Effector memory CD8-positive, alpha-beta T cell (primary cell): ENCODE measurements at places on chromosomes 4 and X.
A peak's percentile ranks its signal among the peaks of the same experiment; 100 is the strongest.

DNA sequence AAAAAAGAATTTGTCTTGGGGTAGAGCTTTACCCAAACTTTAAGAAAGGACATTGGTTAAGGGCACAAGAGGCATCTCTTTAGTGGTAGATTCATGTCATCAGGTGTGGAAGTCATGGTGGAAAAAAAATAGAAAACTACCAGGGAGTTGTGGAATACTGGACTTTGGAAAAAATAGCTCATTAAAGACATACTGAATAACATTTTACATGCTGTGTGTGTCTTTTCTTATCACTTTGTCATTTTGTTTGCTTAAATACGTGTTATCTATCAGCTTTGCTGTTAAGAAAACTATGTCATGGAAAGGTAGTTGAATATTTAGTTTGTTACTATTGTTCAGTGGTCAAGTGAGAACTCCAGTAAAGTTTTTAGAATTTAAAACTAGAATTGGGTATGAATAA is 147.0 kb downstream of the CCSER1 start:
- DNase-seq = no peak
- H3K27me3 ChIP-seq = no peaks in the 10 kb centered on the region
- H3K27ac ChIP-seq = no peak overlapping the region
- no peaks in the 10 kb centered on the region for H3K36me3 ChIP-seq
- H3K4me1 ChIP-seq = no peaks in the 10 kb centered on the region

DNA sequence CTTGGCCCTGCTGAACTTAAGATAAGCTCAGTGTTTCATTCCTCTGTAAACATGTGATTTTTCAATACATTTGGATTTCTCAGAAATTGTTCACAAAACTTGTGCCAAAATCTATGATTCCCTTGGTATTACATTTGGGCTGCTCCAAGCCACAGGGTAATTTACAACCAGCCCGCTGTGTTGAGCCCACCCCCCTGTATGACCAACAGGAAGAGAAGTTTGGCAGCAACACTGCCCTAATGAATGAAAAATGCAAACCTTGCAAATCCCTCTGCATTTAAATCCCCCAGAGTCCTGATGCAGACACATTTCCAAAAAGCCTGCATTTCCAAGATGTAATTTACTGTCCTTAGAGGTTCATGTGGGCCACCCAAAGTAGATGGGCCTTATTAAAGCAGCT is 34.1 kb upstream of the GAB1 start:
- no peak overlapping the region for H3K27ac ChIP-seq
- peaks cover 7% of the 10 kb centered on the region for H3K27me3 ChIP-seq
- H3K4me1 ChIP-seq = no peaks in the 10 kb centered on the region

DNA sequence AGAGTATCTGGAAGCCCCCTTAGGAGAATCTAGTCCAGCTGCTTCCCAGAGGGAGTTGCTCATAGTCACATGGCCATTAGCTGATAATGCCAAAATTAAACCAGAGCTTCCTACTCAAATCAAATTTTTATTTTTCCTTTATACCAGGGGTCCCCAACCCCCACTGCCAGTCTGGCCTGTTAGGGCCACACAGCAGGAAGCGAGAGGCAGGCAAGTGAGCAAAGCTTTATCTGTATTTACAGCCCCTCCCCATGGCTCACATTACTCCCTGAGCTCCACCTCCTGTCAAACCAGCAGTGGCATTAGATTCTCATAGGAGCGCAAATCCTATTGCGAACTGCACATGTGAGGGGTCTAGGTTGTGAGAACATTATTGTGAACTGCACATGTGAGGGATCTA is 19.2 kb upstream of the TNIP3 start:
- no peak for DNase-seq
- H3K4me1 ChIP-seq = peaks cover 71% of the 10 kb centered on the region
- H3K4me3 ChIP-seq = peak overlapping the region; percentile 71
- H3K27me3 ChIP-seq = no peaks in the 10 kb centered on the region
- H3K36me3 ChIP-seq = no peaks in the 10 kb centered on the region

GRCh38 chrX:19630776-19631707 is 115.7 kb upstream of the MAP3K15 start:
- peaks cover 18% of the 10 kb centered on the region for H3K36me3 ChIP-seq
- no peaks in the 10 kb centered on the region for H3K27me3 ChIP-seq
- no peak for DNase-seq
- H3K4me3 ChIP-seq = peak overlapping the region; percentile 59
- H3K4me1 ChIP-seq = peaks cover 60% of the 10 kb centered on the region
- H3K27ac ChIP-seq = peak overlapping the region; percentile 89

DNA sequence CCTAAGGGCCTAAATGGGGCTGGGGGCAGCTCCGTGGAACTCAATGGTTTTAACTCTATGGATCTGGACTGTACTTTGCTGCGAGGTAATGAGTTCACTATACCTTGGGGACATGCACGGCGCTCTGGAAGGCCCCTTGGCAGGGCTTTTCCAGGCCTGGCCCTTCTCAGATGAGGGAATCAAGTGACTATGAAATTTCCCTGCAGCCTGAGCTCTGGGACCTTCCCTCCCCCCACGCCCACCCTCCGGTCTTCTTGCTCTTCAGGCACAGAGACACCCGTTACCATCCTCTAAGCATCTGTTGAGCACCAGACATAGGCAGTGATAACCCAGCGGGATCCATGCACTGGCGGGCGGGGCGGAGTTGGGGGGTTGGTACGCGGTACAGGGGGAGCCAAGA is 109.2 kb downstream of the PSAPL1 start:
- H3K4me3 ChIP-seq = peak overlapping the region; percentile 71
- DNase-seq = no peak
- H3K27ac ChIP-seq = peak overlapping the region; percentile 79
- H3K36me3 ChIP-seq = peaks cover 13% of the 10 kb centered on the region
- peaks cover 26% of the 10 kb centered on the region for H3K4me1 ChIP-seq

GRCh38 chr4:122334828-122335227 is 44.0 kb upstream of the ADAD1 start:
- no peak for DNase-seq
- no peak overlapping the region for H3K27ac ChIP-seq
- peaks cover 3% of the 10 kb centered on the region for H3K4me1 ChIP-seq
- no peak overlapping the region for H3K4me3 ChIP-seq

- H3K4me3 ChIP-seq = no peak overlapping the region
- H3K4me1 ChIP-seq = peaks cover 11% of the 10 kb centered on the region
- peaks cover 67% of the 10 kb centered on the region for H3K36me3 ChIP-seq
- H3K27me3 ChIP-seq = no peaks in the 10 kb centered on the region
Observed at GRCh38 chrX:24175276-24175675, 25.7 kb downstream of the ZFX start.

- H3K36me3 ChIP-seq = no peaks in the 10 kb centered on the region
- H3K27ac ChIP-seq = no peak overlapping the region
- DNase-seq = no peak
- no peaks in the 10 kb centered on the region for H3K4me1 ChIP-seq
Observed at GRCh38 chrX:50962156-50962555, 51.6 kb downstream of the BMP15 start.

DNA sequence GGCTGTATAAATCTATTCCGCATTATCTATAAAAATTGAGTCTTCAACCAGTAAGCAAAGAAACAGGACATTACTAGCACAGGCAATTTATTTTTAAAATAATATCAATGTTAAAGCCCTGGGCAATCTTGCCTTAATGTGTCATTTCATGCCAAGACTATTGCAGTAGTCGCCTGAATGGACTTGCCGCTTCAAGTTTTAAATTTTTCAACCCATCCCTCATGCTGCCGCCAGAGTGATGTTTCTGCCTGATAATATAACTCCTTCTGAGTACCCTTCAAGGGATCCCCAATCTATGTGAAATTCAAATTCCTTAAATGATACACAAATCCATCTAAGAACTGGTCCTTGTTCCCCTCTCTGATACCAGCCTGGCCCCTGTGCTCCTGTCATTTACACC is 66.9 kb downstream of the PRSS12 start:
- H3K27me3 ChIP-seq = no peaks in the 10 kb centered on the region
- no peak overlapping the region for H3K4me3 ChIP-seq
- DNase-seq = no peak

DNA sequence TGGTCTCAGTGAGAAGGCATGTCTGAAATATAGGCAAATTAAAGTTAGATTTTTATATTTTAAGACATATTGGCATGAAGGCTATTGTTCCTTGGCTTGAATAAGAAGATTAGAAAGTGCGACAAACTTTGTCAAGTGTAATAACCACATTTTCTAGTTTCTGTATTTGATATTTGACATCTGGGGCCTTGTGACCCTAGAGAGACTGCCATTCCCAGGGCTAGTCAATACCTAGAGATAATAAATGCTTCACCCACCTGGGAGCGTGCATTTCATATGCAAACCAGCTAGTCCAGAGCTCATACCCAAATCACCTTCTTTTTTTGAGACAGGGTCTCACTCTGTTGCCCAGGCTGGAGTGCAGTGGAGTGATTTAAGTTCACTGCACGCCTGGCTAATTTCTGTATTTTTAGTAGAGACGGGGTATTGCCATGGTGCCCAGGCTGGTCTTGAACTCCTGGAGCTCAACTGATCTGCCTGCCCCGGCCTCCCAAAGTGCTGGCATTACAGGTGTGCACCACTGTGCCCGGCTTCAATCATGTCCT is 62.6 kb downstream of the COQ2 start:
- H3K27me3 ChIP-seq = no peaks in the 10 kb centered on the region
- H3K27ac ChIP-seq = peak overlapping the region; percentile 44
- peaks cover 8% of the 10 kb centered on the region for H3K36me3 ChIP-seq
- no peak for DNase-seq

- H3K4me1 ChIP-seq = no peaks in the 10 kb centered on the region
- H3K36me3 ChIP-seq = no peaks in the 10 kb centered on the region
Observed at GRCh38 chrX:117510453-117510852, 606.2 kb downstream of the KLHL13 start.

- DNase-seq = no peak
- H3K4me3 ChIP-seq = no peak overlapping the region
- no peak overlapping the region for H3K27ac ChIP-seq
- H3K27me3 ChIP-seq = peaks cover 42% of the 10 kb centered on the region
- H3K36me3 ChIP-seq = no peaks in the 10 kb centered on the region
Observed at GRCh38 chr4:47933840-47934239, 19.5 kb upstream of the NFXL1 start.

DNA sequence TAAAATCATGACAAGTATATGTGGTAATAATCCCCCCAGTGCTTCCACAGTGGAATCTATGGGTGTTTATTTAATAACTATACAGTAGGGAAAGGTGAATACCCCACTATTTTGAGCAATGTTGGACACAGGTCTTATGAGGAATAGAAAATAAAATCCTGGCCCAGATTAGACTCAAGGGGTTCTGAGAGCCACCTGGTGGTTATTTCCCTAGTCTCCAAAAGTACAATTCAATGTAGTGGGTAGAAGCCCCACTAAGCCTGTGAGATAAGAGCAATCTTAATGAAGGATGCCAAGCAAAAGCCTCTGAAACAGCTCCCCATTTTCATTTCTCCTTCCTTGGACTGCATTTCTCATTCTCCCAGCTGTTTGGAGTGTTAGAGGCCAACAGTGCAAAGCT is 328.2 kb upstream of the NR3C2 start:
- no peak overlapping the region for H3K27ac ChIP-seq
- no peak for DNase-seq
- no peak overlapping the region for H3K4me3 ChIP-seq

DNA sequence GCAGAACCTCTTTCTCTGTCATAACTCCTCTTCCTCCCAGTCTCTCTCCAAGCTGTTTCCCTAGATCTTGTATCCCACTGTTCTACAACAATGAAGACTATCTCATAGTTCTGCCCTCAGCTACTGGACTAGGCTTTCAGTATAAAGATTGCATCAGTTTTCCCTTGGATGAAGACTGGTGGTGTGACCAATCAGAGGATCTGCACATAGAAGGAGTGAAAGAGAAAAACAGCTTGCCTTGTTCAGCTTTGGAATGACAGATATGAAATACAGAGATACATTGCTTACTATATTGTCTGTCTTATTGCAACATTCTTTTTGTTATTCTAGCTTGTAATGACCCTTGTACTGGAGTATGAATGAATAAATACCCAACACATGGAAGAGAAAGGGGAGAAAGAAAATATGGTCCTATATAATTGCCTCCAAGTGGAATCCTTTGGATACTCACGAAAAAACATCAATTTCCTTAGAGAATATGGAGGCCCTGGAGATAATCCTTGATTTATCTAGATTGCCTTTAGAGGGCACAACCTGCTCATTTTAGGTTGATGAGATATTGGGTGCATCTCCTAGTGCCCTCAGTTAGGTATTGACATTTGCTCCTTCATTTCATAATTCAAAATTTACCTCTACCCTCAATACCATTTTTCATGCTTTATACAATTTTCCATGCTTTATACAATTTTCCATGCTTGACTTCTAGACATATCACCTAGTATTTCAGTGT is 395.8 kb downstream of the NAF1 start:
- H3K4me1 ChIP-seq = no peaks in the 10 kb centered on the region
- H3K4me3 ChIP-seq = no peak overlapping the region
- H3K36me3 ChIP-seq = no peaks in the 10 kb centered on the region
- DNase-seq = no peak
- H3K27ac ChIP-seq = no peak overlapping the region

DNA sequence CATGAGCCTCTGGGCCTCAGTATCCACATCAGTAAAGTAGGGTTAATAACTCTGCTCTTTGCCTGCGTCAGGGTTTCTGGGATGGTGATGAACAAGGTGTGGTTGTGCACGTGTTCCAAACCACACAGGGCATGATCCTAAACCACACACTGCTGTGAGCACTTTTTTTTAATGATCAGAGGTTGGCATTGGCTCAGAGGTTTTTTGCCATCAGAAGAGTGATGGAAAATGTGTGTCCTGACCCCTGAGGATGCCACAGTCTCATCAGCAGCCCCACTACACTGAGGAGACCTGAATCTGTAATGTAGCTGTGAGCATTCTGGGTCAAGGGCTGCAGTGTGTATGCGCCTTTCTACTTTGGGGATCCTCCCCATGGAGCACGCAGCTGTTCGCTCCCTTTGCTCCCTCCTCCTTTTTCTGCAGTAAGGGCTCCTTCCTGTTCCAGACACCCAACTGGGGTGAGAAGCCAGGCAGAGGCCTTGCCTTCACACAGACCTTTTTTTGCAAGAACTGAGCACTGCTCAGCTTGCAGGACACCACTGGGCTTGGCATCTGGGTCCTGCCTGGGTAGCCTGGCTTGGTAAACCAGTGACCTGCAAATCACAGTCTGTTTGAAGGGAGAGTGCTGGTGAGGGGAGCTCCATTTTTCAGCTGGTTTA is 87.5 kb downstream of the MAMLD1 start:
- no peak overlapping the region for H3K27ac ChIP-seq
- H3K4me3 ChIP-seq = no peak overlapping the region
- H3K27me3 ChIP-seq = no peaks in the 10 kb centered on the region
- no peak for DNase-seq
- H3K36me3 ChIP-seq = peaks cover 2% of the 10 kb centered on the region

DNA sequence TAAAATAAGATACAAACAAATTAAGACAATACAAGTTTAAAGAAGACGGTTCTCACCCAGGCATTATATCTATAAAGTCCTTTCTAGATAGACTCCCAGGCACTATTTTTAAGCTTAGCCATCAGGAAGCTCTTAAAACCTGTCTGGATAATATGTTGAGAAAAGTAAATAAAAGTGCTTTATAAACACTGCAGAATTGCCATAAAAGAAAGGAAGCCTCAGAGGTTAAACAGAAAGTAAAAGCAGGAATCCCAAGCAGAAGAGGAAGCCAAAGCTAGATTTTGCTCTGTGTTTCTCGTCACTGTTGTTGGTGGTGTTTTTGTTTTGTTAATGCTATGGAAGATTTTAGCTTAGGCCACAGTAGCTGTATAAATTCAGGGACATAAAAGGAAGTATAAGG is 1267.3 kb downstream of the PCDH19 start:
- H3K4me3 ChIP-seq = no peak overlapping the region
- H3K27me3 ChIP-seq = no peaks in the 10 kb centered on the region
- no peaks in the 10 kb centered on the region for H3K36me3 ChIP-seq
- H3K27ac ChIP-seq = no peak overlapping the region

GRCh38 chrX:79081895-79082512 is 62.5 kb upstream of the GPR174 start:
- H3K27me3 ChIP-seq = no peaks in the 10 kb centered on the region
- H3K36me3 ChIP-seq = no peaks in the 10 kb centered on the region
- H3K27ac ChIP-seq = peak overlapping the region; percentile 93
- peak overlapping the region; percentile 49 for H3K4me3 ChIP-seq
- peaks cover 16% of the 10 kb centered on the region for H3K4me1 ChIP-seq
